ENCODE measurements at places on chromosomes 5 and 9. TPM values are rescaled to one million over a fixed set of nuclear protein-coding genes. Genes with fewer than 3 reads are reported as not detected.

Gene DNAJB5
- 79.0 TPM for total RNA-seq

Gene PCDHA7
- not detected for total RNA-seq

Gene IRX2
- total RNA-seq: not detected

Gene TRIM36
- 36.5 TPM for total RNA-seq

Gene ADAMTS13
- 7.5 TPM for total RNA-seq

Gene CCL28
- 5.5 TPM for total RNA-seq

Gene GHR
- total RNA-seq: 0.87 TPM

Gene GABRA6
- total RNA-seq: not detected

Gene NTNG2
- 7.6 TPM for total RNA-seq

- DNase-seq: no peak
These were observed 621 bp downstream of the PCDHA13 start for GRCh38 chr5:140882591-140882899.

GRCh38 chr5:139285651-139286392 lies 7.7 kb upstream of the MATR3 start:
- DNase-seq: no peak

GRCh38 chr5:104016646-104017045 lies 454.1 kb upstream of the NUDT12 start:
- no peak for DNase-seq

DNA sequence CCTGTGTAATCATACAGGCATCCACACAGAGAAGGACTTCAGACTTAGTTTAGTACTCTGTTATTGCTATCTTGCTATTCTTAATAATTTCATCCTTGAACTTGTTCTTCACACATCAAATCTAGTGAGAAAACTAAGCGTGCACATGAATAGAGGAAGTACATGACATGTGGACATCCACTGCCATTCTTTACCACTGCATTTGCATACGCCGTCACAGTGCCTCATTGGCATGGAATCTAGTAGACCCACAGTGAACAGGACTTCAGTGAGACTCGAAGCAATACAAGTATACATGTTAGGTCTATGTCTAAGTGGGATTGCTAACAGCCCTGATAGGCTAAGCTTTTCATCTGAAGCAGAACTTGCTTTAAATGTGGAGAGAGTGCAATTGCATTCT lies 592.1 kb downstream of the TLE4 start:
- DNase-seq: no peak

DNA sequence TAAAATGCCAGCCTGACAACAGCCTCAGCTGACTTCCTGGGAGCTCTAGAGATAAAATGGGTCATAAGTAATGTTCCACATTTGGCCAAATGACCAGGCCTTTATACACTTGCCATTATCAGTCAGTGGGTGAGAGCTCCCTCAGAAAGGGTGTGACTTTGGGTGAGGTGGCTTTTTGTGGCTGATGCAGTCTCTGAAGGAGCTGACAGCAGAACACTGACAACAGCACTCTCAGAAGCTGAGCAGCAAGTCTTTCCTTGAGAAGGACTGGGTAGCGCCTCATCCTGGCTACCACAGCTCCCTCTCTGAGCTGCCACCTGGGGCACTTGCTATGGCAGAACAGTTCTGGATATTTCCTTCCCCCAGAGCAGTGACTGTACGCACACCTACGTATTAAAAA lies 22.0 kb upstream of the GNAQ start:
- DNase-seq: no peak

DNA sequence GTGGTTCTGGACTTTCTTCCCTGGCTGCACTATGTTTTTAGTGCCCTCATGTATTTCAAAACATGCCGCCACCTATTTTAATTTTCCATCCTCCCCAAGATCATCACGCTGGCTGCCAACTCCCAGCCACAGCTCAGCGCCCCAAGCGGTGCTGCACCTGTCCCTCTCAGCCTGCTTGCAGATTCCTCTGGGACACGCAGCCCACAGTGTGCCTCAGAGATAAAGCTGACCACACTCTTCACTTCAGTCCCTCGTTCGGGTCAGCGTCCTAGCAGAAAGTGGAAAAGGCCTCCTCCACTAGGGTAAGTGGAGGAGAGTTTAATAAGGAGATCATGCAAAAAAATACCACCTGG lies 56.2 kb upstream of the CKS2 start:
- DNase-seq: no peak

- no peak for DNase-seq
These were observed 25.9 kb upstream of the UNC5A start for GRCh38 chr5:176784218-176785165.

GRCh38 chr9:122090981-122091380 lies 2.1 kb downstream of the TTLL11 start:
- no peak for DNase-seq

DNA sequence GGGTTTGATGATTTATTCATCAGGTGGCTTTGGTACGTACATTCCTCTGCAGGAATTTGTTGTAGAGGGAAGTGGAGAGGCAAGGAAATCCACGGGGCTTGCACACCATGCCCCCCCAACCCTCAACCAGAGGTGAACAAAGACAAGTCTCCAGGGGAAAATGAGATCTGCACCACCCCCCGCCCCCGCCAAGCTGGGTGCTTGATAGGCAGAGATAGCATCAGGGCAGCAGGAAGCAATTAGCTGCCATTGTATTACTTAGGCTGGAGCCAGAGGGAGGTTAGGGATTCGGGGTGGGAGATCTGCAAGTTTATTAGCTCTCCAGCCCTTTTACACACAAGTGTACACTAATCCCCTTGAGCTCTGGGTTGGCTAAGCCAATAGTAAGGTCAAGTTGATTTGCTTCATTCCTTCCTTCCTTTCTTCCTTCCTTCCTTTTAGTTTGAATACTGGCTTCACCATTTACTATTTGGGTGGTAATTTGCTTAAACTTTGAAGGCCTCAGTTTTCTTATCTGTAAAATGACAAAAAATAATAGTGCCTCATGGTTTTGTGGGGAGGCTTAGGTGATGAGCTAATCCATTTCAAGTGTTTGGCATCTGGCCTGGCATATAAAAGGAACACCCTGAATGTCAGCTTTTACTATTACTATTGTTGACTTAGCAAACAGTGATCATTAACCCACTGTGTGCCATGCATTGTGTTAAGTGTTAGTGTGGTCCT lies 34.1 kb downstream of the SPRY4 start:
- DNase-seq: no peak

DNA sequence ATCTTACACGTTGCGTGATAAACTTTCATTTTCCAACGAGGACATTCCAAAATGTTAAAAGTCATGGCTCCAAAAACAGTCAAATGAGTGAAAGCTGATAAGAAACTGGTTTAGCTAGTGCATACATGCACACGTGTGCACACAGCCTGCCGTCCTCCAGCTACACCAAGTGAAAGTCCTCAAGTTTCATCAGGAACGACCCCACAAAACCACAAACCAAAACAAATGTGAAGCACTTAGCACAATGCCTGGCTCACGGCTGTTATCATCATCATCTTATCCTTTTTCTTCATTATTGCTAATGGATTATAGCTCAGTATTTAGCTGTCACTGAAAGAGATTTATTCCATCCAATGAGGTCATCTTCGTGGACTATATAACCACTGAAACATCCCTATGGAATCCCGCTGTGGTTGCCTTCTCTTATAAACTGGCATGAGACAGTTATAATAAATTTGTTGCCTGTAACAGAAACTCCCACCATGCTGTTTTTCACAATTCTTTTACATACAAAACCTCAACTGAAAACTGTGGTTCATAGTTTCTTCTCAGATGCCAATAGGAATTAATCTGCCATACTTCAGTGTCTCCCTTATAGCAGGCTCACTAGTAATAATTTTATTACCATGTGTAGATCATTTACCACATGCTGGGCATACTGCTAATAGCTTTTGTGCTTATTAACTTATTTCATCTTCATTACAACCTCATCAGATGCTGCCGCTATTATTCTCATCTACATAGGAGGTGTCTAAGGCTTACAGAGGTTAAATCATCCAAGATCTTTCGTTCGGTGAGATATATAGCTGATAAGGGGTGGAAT lies 56.1 kb downstream of the SAXO1 start:
- peak; percentile 79 for DNase-seq

DNA sequence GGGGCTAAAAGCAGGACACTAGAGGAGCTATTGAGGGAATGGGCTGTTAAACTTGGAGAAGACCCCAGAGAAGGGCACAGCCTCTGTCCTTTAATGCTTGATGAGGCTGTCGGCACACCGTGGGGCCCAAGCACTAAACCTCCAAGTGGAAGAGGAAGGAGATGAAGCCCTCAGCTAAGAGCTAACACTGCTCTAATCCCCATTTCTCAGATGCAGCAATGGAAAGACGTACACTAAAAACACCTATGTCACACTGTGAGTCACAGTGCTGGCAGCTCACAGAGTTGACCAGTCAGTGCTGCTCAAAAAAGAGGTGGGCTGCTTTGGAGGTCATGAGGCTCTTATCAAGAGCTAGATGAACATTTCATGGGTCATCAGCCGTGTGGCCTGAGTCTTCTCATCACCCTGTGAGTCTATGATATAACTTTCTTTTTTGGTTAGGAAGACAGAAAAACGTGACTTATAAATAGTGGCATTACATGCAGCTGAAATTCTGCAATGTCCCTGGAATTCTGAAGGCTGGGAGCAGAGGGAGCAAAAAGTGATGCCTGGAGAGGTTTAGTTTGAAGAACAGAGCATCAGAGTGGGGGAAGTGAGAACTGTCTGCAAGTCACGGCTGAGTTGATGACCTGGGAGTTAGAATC lies 21.5 kb downstream of the TNFSF8 start:
- DNase-seq: no peak

GRCh38 chr9:90421786-90422185 lies 220.8 kb downstream of the DIRAS2 start:
- no peak for DNase-seq

GRCh38 chr5:57164124-57164523 lies 9.7 kb upstream of the GPBP1 start:
- no peak for DNase-seq

- no peak for DNase-seq
These were observed 435.9 kb upstream of the TLE4 start for GRCh38 chr9:79135681-79136415.

DNA sequence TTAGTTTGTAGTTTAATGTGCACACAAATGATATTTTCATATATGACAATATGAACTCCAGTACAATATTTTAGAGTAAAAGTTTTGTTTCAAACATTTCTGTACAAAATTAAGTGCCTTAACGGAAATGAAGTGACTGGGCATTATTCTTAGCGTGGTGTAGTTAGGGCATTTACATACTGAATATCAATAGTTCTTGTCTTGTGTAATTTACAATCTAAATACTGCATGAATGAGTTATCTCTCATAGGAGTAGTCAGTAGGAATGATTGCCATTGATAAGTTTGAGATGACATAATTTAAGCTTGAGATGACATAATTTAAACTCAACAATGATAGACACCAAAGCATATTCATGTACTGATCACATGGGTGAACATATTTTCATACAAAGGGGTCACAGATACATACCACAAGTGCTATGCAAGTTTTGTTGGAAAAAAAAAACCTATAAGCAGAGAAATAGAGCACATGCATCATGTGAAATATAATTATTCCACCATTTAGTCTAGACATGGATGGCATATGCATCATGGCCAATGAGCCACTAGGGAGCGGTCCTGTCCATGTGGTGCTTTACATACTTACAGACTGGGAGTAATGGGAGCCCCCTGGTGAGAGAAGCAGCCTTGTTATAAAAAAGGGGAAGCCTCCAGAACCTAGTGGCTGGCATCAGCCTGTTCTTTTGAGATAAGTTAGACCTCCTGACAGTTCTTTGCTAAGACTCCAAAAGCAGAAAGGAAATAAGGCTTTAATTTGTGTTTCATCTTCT lies 1523.9 kb downstream of the MAT2B start:
- DNase-seq: peak; percentile 24
